Mesothelial cell of epicardium (in vitro differentiated cells): ENCODE measurements at places on chromosomes 5 and 9. TPM values are rescaled to one million over a fixed set of nuclear protein-coding genes. Genes with fewer than 3 reads are reported as not detected.

DNA sequence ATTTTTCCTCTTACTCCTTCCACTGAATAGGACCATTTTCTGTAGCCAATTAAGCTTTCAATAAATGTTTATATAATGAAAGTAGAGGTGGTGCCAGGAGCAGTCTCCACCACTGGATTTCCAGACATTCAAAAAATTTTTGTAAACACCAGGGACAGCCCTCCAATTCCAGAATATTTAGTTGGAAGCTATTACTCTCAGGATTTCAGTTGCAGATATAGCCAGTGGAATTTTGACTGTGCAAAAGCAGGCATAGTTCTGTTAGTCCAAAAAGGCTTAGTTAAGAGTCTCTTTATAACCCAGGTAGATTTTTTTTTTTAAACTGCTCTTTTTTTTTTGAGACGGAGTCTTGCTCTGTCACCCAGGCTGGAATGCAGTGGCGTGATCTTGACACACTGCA lies 138.1 kb upstream of the DMRT1 start:
- peak overlapping the region; percentile 41 for H3K27ac ChIP-seq
- H3K27me3 ChIP-seq = no peaks in the 10 kb centered on the region
- H3K4me3 ChIP-seq = no peak overlapping the region
- no peaks in the 10 kb centered on the region for H3K36me3 ChIP-seq
- no peak for DNase-seq

DNA sequence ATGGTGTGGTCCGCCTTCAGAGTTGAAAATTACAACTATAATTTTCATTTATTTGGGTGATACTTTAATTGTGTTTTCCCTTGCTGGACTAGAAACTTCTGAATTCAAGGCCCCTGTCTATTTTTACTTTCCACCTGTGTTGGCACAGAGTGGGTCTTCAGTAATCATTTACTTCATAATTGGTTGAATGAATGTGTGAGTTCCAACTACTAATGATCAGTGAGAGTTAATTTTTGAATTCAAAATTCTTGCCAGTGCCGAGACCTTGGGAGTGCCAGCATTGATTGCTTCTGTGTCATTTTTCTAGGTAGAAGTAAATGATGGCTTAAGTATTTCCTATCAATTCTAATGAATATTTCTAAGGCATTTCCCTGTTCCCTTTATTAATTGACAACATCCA lies 61.4 kb downstream of the PARP8 start:
- no peaks in the 10 kb centered on the region for H3K36me3 ChIP-seq
- H3K27ac ChIP-seq = no peak overlapping the region
- H3K27me3 ChIP-seq = no peaks in the 10 kb centered on the region
- DNase-seq = no peak
- no peak overlapping the region for H3K4me3 ChIP-seq

DNA sequence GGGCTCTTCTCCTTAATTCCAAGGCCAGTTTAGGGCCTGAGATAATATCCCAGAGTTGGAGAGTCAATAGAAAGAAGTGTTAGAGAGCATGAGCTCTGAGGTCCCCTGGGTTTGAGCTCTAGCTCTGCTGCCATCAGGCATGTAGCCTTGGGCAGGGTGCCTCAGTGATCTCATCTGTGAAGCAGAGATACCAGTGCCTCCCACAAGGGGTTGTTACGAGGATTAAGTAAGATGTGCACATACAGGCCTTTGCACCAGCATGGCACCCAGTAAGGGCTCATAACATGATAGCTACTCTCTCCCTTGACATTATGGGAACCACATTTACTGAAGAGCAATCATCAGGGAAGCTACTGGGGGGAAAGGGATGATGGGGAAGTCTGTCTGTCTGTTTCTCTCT lies 265.7 kb downstream of the HSPA4 start:
- no peak overlapping the region for H3K4me3 ChIP-seq
- H3K27ac ChIP-seq = no peak overlapping the region

DNA sequence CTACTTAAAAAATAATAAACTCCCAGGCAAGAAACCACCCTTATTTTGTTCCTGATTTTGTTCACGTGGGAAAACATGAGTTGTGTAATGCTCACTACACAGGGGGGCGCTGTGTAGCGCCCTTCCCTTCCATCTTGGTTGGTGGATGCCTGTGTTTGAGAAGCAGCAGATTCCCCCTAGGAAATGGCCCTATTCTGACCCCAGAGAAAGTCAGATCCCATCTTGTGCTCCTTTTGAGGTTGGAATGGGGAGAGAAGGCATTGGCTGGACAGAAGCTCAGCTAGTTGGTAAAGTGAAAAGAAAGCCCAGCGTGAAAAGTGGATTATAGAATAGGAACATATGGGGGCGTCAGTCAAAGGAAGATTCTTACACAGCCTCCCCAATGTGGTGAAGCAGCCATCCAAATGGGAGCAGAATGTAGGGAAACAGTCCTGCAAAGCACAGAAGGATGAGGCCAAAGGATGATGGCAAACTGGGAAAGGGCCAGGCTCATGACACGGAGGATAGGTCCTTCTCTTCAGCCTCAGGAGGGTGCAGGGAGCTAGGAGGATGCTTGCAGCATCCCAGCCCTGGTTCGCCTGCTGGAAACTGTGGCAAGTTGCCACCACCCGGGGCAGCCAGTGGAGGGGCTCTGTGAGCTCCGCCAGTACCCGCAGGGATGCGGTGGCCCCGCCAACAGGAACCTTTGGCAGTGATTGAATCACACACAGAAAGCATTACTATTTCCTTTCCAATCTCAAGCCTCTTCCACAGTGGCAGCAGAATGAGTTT lies 314.2 kb upstream of the DAP start:
- H3K4me1 ChIP-seq = no peaks in the 10 kb centered on the region
- no peaks in the 10 kb centered on the region for H3K27me3 ChIP-seq
- no peaks in the 10 kb centered on the region for H3K36me3 ChIP-seq
- DNase-seq = no peak
- no peak overlapping the region for H3K4me3 ChIP-seq

Gene GABRB2
- 0.75 to 0.78 TPM (median 0.76 TPM) in 3 replicates for total RNA-seq

Gene PTGDS
- 52.6 to 58.0 TPM (median 53.5 TPM) in 3 replicates for total RNA-seq

Gene MEIKIN
- total RNA-seq = not detected in 3 replicates
